ENCODE measurements at places on chromosomes 4 and X.

GRCh38 chr4:23839279-23839678, 50.6 kb downstream of the PPARGC1A start:
- no peak for DNase-seq

DNA sequence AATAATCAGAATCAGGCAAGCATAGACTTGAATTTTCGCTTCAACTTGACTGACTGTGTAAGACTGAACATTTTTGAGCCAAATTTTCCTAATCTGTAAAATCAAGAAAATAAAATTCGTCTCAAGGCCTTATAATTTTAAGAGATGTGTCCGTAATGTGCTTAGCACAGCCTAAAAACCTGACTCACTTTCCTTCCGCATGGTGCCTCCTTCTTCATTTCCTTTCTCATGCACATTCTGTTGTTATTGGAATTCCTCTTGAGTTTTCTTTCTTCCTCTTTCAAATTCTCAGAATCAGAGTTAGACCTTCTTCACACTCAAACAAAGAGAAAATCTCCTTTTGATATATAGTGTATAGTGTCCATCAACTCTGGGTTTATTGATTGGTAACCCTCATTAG, 208.9 kb upstream of the SLIT2 start:
- no peak for DNase-seq

GRCh38 chr4:11397819-11398610, 30.7 kb downstream of the HS3ST1 start:
- no peak for DNase-seq

GRCh38 chr4:83283181-83283580, 1.4 kb downstream of the COQ2 start:
- no peak for DNase-seq

DNA sequence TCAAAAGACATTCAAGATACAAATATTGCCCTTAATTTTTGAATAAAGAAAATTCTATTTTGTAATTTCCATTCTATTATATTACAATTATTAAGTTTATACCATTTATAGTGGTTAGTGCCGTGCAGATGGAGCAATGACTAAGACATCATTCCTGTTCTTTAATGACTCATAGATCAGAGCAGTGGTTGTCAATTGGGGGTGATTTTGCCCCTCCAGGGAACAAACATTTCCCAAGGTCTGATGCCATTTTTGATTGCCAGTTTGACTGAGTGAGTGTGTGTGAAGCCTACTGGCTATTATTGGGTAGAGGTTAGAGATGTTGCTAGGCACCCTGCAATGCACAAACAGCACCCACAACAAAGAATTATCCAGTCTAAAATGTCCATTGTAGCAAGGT, 97.9 kb upstream of the DDIT4L start:
- no peak for DNase-seq

- no peak for DNase-seq
Observed at GRCh38 chrX:132017431-132018185, 5.5 kb upstream of the STK26 start.

DNA sequence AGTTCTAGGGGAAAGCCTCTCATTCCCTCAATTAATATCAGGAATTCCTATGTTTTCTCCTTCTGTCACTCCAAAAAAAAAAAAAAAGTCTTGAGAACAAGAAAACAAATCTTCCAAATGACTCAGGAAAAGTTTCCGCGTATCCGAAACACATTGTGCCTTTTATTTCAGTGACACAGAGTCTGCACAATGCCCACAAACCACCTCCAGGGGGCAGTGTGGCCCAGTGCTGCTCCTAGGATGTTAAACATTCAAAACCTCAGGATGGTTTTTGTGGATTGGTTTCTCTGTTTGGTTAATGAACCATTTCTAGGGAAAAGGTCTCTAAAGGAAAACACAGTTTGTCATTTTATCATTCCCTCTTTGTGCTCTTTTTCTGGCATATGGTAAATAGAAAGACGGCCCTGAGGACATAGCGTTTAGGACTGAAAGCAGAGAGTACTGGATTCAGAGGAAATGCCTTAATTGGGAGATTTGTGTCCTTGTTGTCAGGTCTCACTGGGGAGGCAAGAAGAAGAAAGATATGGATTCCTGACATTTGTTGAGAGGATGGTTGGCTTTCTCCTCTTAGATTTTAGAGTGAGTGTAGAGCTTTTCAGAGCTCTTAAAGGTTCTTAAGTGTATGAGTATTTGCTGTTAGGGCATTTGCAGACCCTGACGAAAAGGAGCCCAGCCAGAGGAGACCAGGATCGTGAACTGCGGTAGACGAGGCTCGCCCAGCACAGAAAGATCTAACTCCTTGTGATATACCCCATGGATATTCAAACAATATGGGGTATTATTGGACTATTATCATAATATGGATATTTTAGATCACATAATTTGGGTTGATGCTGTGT, 65.7 kb upstream of the MAP9 start:
- peak; percentile 12 for DNase-seq

GRCh38 chr4:22323691-22324090, 192.2 kb downstream of the ADGRA3 start:
- DNase-seq, result no peak

DNA sequence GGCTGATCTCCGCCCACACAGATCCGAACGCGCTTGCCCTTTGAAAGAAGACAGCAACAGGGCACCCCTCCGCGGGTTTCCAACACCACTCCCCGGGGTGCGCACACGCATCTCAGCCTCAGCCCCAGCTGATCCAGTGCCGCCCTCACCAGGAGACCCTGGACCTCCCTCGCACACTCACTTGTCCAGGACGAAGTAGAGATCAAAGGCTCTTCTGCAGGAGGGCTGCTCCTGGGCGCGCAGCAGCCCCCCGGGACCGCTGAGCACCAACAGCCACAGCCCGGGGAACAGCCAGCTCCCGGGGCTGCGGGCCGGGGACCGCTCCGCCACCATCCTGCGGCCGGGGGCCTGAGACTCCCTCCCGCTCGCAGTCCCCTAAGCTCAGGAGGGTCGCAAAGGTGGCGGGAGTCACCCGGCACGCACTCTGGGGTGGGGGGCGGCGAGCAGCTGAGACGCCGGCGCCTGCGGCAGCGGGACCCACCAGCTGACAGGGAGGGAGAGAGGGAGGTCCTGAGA, 743 bp downstream of the ANTXR2 start:
- DNase-seq, result peak; percentile 48

- DNase-seq, result no peak
Observed at GRCh38 chrX:40106676-40107290, 9.0 kb upstream of the BCOR start.

DNA sequence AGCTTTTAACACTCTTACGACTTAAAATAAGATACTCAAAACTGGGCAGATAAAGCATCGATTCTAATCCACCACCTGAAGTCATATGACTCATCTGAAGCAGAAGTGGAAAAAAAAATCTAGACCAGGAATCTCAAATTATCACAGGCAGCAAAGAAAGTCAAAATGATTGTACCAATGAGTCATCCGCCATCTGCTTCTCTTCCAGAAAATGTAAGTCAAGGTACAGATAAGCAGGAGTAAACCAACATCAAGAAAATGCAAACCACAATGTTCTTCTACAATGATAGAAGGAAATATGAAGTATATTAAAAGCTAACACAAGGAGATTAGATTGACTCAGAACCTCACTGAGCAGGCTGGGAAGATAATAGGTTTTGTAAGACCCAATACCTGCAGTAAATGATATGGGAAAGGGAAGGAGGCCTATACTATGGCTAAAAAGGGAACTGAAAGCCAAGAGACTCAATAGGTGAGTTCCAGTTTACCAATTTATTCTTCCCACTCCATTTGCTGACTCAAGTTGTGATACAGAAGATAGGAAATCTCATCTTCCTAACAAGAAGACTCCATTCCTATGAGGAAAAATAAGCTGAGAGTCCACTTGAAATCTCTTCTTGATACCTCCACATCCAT, 88.4 kb upstream of the TET2 start:
- DNase-seq, result no peak

- DNase-seq, result no peak
Observed at GRCh38 chr4:65007841-65008439, 598.7 kb upstream of the TECRL start.

- DNase-seq, result no peak
Observed at GRCh38 chrX:9519546-9520216, 54.8 kb downstream of the TBL1X start.

- no peak for DNase-seq
Observed at GRCh38 chr4:7772711-7773385, 166.8 kb downstream of the AFAP1 start.

DNA sequence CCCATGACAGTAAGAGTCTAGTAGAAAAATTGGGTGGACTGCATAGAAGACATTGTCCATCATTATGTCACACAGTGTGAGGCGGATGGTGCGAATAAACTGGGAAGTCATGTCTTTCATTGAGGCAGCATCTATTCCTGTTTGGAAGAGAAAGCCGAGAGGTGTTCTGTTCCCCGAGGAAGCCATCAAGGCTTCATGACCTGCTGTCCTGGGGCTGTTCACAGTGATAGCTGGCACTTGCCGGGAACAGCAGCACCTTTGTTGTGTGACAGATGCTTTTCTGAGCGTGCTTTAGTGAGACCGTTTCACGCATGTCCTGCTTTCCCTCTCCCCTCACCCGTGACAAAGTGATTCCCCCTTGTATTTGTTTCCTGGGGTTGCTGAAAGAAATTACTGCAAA, 20.3 kb downstream of the RGS12 start:
- DNase-seq, result no peak

GRCh38 chrX:9668537-9668936, 97.1 kb downstream of the GPR143 start:
- no peak for DNase-seq

DNA sequence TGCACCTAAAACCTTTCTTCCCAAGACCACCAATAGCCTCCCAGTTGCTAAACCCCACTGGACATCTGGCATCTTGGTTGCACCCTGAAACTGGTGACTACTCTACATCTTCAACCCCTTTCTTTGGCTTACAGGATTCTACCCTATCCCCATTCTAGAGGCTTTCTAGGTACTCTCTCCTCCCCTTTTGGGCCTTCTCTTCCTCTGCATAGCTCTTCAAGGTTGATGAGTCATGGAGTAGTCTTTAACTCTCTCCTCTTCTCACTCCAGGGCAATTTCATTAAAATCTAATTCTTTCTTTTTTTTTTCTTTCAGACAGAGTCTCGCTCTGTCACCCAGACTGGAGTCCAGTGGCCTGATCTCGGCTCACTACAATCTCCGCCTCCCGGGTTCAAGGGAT, 16.8 kb downstream of the APOO start:
- DNase-seq, result no peak

GRCh38 chr4:145154573-145154972, 25.8 kb downstream of the OTUD4 start:
- no peak for DNase-seq

DNA sequence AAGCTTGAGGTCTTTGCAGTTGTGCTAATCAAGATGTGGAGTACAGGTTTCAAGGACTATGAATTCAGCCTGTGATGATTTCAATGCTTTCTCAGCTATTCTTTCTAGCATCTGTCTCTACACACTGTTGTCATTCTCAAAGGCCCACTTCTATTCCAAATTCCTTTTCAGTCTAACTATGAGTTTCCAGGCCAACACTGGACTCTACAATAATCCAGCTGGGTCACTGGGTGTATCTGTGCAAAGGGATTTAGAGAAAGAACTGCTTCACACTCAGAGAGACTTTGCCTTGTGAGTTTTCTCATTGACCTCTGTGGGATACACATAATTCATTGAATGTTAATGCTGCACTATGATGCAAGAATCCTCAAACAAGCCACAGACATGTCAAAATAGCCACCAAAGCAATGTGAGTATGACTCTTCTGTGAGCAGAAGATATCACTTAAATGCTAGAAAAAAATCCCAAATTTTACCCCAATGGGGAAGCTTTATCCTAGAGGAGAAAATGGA, 171.8 kb upstream of the CLNK start:
- no peak for DNase-seq

DNA sequence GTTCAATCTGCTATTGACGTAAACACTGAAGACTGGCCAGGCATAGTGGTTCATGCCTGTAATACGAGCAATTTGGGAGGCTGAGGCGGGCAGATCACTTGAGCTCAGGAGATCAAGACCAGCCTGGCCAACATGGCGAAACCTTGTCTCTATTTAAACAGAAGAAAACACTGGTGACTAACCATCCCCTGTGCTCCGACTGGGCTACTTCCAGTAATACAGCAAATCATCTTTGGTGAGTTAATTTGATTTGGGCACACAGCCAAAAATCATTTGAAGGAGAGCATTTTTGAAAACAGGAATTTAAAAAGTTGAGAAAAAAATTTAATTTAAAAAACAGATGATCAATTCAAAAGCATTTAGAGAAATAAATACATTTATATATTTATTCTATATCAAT, 52.0 kb downstream of the SEC24D start:
- no peak for DNase-seq

DNA sequence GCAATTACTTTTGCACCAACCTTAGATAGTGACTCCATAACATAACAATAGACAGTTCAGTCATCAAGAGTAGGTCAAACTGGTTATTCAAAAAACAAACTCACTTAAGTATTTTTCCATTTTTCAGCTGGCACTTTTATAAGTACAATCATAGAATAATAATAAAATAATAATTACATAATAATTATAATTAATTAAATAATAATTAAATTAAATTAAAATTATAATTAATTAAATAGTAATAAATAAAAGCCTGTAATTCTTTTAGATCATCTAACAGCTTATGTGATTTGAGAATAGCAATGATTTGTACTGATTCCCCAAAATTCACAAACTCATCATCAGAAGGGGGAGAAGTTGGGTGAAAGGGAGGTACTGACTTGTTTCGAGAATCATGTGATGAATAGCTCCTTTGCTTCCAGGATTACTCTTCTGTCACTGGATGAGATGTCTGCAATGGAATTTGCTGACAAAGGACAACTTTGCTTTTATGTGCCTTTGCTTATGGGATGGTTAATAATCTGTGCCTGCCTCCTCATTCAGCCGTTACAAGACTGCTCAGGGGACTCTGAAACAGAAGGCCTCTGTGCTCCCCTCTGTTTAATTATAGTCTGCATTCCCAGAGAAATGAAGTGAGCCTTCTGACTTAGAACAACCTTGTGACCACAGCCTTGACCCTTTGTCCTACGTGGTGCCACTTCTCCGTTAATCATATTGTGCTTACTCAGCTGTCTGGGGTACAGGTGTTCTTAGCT, 104.8 kb upstream of the ENPEP start:
- DNase-seq, result no peak

- DNase-seq, result no peak
Observed at GRCh38 chr4:86044593-86044985, 315.3 kb downstream of the MAPK10 start.

DNA sequence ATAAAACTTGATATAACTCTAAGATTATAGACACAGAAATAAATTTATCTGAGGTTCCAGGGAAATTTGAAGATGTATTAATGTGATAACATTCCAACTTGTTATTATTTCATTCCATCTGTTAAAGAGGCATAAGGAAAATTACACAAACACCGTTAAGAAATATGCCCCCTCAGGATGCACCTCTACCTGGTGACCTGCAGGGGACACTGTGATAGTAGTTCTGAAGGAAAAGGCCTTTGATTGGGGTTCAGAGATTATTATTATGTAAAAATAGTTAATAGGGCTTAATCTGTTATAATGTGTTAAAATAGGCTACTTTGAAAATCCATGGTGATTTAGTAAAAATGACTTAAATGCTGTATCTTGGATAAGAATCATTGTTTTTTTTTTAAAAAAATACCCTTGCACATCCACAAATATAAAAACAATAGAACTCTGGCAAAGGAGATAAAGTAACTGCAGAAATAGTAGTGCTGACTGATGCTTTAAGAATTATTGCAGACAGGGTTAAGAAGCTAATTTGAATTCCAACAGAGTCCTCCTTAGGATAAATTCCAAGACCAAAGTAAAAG, 6.1 kb upstream of the ABRAXAS1 start:
- no peak for DNase-seq
